ENCODE measurements at places on chromosomes 6 and 20. TPM values are rescaled to one million over a fixed set of nuclear protein-coding genes. Genes with fewer than 3 reads are reported as not detected.

- no peaks in the 10 kb centered on the region for H3K4me1 ChIP-seq
- H3K27me3 ChIP-seq, result no peaks in the 10 kb centered on the region
- DNase-seq, result no peak
- H3K36me3 ChIP-seq, result no peaks in the 10 kb centered on the region
- no peak overlapping the region for H3K4me3 ChIP-seq
These were observed 474.1 kb downstream of the CD109 start for GRCh38 chr6:74170118-74170517.

DNA sequence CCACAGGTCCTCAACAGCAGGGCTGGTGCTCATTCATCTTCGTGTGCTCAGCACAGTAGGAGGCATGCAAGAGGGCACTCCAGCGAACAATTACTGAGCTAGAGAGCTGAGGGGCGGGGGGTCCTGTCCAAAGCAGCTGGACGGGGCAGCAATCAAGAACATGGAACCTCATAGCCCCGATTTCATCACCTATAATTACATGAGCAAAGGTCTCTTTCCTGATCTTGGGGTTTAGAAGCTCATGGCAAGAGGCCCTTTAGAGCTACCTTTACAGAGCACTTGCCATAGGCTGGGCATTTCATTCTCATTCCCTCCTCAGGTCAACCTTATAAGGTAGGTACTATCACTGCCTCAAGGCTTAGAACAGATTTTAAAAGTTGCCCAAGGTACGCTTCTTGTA lies 10.4 kb downstream of the MOCS1 start:
- H3K27me3 ChIP-seq, result no peaks in the 10 kb centered on the region
- no peak for DNase-seq
- H3K36me3 ChIP-seq, result peaks cover 11% of the 10 kb centered on the region
- H3K27ac ChIP-seq, result peak overlapping the region; percentile 74

Gene ARMC12
- 2.4 TPM for total RNA-seq

Gene PGC
- not detected for total RNA-seq

Gene OSBPL2
- total RNA-seq, result 60.8 TPM
